ENCODE measurements at places on chromosomes 16 and 17.
A peak's percentile ranks its signal among the peaks of the same experiment; 100 is the strongest.

GRCh38 chr17:65228734-65229620, 91.8 kb downstream of the RGS9 start:
- DNase-seq: no peak

- DNase-seq: peak; percentile 70
Observed at GRCh38 chr16:46839986-46840443, 9.0 kb upstream of the C16orf87 start.

DNA sequence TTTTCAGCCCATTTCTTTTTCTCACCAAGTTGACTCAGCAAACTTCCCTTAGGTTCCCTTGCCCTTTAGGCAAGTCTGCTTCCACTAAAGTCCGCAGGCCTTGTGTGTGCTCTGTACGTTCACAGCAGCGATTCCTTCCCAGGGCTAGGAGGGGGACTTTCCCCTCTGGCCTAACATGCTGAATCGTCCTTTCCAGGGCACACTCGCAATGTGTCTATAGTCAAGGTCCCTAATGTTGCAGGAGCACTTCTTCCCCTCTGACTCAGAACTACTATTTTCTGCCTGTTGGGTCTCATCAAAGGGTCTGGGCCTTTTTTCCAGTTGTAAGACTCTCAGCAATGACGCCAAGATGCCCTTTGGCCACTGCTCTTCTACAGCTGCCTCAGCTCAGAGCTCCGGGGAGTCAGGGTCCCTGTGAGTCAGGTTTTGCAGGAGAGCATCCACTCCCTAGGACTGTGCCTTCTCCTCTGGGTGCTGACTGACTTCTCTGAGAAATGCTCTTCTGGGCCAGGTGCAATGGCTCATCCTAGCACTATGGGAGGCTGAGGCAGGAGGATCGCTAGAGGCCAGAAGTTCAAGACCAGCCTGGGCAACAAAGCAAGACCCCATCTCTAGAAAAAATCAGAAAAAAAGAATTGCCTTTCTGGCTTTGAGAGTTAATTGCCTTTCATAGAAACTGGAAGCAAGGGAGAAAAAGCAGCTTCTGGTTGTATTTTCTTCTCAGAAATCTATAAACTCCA, 64.4 kb upstream of the TBX2 start:
- DNase-seq: no peak

DNA sequence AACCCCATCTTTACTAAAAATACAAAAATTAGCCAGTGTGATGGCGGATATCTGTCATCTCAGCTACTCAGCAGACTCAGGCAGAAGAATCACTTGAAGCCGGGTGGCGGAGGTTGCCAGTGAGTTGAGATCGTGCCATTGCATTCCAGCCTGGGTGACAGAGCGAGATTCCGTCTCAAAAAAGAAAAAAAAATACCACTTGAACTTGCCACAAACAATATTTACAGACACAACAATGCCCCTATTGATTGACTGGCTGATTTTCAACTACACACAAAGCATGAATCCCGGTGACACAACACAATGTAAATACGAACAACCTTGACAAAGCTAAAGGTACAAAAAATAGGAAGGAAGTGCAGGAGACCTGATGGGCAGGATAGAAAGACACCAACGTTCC, 49.3 kb downstream of the NXN start:
- DNase-seq: no peak

GRCh38 chr17:56545106-56545505, 48.4 kb upstream of the NOG start:
- DNase-seq: no peak

GRCh38 chr16:86862595-86863280, 284.4 kb downstream of the FOXL1 start:
- no peak for DNase-seq

GRCh38 chr17:49747632-49748031, 16.3 kb downstream of the FAM117A start:
- no peak for DNase-seq

DNA sequence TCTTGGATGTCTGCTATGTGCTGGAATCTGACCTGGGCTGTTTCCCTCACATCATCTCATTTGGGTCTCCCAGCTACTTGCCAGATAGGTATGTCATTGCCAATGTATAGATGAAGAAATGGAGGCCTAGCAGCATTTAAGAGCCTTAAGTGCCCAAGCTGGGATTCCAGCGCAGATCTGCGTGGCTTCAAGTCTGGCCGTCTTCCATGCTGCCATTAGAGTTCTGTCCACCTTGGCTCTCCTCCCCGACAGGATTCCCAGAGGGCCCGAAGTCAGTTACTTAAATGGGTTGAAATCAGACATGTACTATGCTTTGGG, 33.0 kb upstream of the CCR7 start:
- no peak for DNase-seq

DNA sequence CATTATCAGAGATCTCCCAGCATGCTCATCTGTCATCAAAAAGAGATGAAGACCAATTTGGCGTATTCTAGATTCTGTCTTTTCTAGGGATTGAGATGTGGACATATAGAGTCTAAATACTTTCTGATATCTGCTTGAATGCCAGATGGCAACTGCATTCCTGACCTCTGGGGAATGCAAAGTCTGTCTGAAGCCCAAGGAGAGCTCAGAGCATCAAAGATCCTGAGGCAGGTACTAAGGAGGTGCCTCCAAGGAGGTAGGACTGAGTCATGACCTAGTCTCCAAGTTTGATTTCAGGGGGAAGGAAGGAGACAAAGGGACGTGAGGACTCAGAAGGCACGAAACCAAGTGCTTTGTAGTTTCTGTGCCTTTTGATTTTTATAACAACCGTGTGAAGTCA, 448.4 kb downstream of the HS3ST3B1 start:
- no peak for DNase-seq

- no peak for DNase-seq
Observed at GRCh38 chr17:13640551-13640950, 38.8 kb upstream of the HS3ST3A1 start.

GRCh38 chr16:4293181-4293716, 20.4 kb upstream of the TFAP4 start:
- DNase-seq: no peak

DNA sequence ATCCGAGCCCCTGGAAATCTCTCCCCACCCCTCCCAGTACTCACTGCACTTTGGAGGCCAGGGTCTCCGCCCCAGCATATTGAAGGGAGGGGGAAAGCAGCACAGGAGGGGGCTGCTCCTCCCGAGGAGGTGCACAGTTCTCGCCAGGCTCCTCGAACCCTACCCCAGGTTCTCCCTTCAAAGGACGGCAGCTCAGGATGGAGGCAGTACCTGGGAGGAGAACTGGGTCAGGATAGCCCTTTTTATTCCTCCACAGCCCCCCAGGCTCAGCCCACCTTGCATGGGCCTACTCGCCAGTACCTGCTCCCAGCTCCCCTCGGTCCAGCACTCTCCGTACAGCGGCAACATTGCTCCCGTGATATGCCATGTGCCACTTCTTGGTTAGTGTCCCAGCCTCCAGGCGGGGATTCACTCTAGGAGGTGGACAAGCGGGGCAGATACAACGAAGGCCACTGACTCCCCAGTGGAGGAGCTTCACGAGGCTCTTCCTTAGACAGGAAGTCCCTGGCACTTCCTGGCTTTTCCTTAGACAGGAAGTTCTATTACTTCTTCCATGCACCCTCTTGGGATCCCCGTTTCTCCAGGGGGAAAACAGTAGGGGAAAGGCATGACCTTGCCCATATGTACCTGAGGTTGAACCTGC, 2.1 kb upstream of the GPS2 start:
- no peak for DNase-seq

DNA sequence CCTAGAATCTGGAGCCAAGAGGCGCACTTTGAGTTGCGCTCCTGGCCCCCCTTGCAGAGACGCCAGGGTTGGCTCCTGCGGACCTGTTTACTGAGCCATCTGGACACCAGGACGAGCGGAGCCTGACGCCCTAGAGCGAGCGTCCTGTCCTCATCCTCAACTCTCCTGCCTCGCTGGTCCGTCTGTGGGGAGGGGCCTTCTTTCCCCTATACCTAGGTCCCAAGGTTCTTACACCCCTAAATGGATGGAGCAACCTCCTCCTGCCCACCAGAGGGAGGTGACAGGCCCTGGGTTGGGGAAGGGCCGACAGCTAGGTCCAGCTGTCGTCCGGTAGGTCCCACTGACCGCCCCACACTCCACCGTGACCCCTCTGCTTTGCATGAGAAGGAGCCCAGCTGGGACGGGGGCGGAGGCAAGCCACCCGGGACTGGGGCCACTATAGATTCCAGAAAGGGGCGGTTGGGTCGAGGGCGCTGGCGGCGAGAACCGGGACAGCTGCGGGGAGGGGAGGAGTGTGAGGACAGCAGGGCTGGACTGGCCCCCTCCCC, 3.1 kb upstream of the LHX1 start:
- peak; percentile 81 for DNase-seq

DNA sequence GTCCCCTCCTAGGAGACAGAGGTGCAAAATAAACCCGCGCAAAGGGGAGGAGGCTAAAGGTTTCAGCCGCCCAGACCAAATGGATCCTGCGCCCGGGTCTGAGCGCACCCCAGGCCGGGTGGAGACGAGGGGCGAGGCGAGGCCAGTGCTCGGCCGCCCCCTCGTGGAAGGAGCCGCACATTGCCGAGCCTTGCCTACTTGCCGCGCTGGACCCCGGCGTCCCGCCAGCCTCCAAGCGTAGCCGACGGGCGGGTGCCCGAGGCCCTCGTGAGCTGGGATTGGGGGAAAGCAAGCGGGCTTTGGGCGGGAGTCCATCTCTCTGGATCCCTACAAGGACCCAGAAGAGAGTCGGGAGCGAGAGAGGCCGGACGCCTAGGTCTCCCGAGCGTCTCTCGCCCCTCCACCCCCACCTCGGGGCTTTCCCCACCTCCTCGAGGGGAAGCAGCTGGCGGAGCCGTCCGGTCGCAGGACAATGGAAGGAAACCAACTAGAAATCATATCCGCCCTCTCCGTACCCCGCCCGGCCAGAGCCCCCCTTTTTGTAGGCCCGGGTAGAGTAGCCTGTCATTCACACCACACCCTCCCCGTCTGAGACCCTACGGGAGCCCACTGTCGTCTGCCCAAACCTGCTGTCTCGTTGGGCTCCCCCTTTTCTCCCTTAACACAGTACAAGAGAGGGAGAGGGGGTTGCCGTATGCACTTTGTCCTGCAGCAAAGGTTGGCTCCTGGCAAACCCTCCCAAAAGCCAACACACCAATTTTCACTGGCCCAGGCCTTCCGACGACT, 664 bp upstream of the BCL6B start:
- DNase-seq: peak; percentile 97

DNA sequence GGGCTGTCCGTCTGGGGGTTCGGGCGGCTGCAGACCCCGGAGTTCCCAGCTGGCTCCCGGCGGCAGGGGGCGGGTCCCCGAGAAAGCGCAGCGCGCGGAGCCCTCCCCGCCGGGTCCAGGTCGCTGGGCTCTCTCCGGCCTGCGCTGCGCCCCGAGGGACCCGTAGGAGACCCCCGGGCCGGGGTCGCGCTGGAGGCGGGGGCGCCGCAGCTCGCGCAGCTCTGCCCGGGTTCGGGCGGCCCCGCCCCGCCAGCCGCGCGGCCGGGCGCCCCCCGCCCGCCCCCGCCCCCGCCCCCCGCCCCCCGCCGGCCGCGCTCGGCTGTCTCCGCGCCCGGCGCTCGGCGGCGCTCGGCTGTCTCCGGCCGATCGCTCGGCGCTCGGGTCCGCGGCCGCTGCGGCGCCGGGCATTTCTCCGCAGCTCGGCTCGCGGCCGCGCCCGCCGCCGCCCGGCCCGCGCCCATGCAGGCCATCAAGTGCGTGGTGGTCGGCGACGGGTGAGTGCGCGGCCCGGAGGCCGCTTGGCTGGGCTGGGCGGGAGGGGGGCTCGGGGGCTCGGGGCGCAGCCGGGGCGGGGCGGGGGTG, at the start of gene RAC3:
Gene RAC3, plus strand, starts transcription at position 376 of the 582 bp plus-strand sequence. Its CDS starts 84 bp downstream, at position 460.
- DNase-seq: no peak

DNA sequence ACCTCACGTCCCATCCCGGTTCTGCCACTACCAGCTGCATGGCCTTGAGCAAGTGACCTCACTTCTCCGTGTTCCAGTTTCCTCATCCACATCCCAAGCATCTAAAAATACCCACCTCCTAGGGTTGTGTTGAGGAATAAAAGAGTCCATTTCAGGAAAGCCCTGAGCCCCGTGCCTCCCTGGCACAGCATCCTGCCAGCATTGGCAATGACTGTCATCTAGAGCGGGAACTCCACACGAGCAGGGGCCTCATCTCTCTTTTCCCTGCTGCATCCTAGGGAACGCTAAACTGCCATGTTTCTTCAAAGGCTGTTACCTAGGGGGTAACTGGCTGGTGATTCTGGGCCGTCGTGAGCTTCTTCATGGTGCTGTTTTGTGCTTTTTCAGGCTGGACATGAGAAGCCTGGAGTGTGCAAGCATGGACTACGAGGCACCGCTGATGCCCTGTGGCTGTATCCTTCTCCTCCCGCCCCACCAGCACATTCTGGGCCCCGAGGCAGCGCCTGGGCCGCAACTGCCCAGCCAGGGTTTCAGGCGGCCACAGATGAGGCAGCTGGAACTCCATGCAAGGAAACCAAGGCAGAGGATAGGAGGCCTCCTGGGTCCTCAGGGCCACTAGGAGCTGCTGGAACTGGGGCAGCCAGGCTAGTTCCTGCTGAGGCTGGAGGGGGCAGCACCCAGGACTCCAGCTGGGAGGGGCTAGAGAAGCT, 221.4 kb downstream of the KATNIP start:
- DNase-seq: no peak

- no peak for DNase-seq
Observed at GRCh38 chr17:13243585-13243984, 225.8 kb upstream of the ELAC2 start.

DNA sequence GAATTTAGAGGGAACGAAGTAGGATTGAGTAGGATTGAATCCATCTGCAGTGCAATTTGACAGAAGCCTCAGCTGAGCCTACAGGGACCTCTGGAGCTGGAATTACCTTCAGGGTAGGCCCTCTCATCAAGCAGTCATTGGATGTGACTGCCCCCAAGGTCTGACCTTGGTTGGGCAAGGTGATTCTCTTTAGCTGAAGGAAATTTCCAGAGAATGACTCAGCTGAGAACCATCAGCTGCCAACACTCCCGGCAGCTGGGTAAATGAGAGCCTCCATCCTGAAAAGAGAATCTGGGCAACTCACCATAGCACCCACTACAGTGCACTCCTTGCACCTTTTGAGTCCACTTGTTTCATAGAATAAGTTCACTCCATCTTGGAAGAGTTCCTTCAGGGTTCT, 113.5 kb upstream of the MED13 start:
- DNase-seq: no peak

DNA sequence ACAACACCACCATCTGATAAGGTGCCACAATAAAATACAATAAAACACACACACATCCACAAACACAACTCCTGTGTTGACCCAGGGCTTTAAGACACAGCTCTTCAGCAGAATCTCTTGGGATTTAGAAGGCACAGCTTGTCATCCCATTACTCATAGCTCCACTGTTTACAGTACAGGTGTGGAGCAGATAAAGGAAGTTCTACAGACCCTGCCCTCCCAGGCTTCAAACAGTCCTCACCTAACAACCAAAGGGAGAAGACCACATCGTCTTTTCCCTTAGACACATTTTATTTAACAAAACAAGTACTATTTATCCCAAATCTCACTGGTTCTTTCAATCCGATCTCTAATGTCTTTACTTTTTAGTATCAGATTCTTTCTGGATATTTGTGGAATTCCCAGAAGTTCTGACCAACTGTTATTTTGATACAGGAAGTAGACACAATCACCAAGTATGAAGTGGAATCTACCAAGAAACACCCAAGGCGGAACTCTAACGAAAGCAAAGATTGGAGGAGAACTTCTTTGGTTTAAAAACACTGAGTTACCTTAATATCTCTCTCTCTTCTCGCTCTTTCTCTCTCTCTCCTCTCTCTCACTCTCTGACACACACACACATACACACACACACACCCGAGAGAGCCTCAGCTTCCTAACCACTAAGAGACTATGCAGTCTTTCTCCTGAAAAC, 46.1 kb downstream of the CYTH1 start:
- peak; percentile 31 for DNase-seq

GRCh38 chr17:14923981-14924380, 341.1 kb downstream of the PMP22 start:
- DNase-seq: no peak

GRCh38 chr17:61376931-61377838, 22.5 kb upstream of the TBX2 start:
- DNase-seq: no peak
